ENCODE measurements at places on chromosomes 3 and 15. TPM values are rescaled to one million over a fixed set of nuclear protein-coding genes. Genes with fewer than 3 reads are reported as not detected.

DNA sequence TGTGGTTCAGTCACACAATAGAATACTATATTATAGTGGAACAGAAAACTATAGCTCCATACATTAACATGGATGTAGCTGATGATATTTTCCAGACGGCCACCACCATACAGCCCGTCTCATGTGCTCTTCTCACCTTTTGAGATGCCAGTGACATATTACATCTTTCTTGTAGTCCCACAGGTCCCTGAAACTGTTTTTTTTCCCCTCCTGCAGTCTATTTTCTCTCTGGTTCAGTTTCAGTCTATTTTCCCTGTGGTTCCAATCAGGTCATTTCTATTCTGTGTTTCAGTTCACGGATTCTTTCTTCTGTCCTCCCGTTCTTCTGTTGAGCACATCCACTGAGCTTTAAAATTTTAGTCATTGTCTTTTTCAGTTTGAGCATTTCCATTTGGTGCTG lies 72.2 kb downstream of the PPCDC start:
- DNase-seq: no peak

AP4E1 gene
- total RNA-seq: 9.3 TPM

DNA sequence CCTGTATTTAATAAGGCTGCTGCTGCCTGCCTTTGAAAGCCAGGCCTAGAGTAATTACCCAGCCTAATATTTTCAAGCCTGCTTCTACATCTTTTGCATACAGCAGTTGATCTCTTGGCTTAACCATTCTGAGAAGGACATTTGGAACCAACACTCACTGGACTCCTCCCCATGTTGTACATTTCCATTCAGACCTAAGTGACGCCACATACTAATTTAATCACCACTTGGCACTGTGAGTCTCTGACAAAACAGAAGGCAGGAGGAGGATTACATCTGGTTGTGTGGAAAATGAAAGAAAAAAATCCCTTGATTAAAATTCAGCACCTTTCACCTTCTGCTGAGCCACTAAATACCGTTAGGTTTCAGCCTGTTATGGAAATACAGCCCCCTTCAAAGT lies 102.2 kb upstream of the ARRDC4 start:
- DNase-seq: no peak

GRCh38 chr3:129312021-129312639 lies 33.5 kb downstream of the HMCES start:
- DNase-seq: no peak

GRCh38 chr3:171976526-171976925 lies 62.9 kb upstream of the FNDC3B start:
- DNase-seq: no peak

LMAN1L gene
- total RNA-seq: not detected

Measured in thyroid gland (tissue), 4 donors.